ENCODE measurements at places on chromosomes 1 and 21.
A peak's percentile ranks its signal among the peaks of the same experiment; 100 is the strongest.

DNA sequence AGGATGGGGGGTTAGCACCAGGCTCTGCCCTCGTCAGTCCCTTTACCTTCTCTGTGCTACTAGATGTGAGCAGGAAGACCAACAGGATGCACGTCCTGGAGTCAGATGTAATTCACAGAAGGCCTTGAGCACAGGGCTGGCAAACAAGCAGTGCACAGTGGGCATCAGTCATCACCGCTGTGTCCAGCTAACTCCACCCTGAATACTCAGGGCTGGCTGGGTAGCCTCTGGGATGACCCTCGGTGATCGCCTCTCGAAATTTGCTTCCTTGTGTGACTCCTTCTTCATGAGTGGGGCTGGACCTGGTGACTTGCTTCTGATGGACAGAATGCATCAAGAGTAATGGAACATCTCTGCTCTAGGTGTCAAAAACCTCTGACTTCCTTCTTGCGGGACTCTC, 92.2 kb upstream of the TMPRSS2 start:
- DNase-seq, result no peak

DNA sequence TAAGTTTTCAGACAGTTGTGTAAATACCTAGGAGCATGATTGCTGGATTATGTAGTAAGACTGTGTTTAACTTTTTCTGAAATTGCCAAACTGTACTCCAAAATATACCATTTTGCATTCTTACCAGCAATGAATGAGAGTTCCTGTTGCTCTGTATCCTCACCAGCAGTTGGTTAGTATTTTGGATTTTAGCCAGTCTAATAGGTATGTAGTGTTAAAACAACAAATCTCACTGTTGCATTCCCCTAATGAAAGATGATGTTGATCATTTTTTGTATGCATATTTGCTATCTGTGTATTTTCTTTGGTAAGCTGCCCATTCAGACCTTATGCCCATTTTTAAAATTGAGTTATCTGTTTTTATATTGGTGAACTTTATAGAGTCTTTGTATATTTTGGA, 89.9 kb downstream of the RASAL2 start:
- DNase-seq, result no peak

DNA sequence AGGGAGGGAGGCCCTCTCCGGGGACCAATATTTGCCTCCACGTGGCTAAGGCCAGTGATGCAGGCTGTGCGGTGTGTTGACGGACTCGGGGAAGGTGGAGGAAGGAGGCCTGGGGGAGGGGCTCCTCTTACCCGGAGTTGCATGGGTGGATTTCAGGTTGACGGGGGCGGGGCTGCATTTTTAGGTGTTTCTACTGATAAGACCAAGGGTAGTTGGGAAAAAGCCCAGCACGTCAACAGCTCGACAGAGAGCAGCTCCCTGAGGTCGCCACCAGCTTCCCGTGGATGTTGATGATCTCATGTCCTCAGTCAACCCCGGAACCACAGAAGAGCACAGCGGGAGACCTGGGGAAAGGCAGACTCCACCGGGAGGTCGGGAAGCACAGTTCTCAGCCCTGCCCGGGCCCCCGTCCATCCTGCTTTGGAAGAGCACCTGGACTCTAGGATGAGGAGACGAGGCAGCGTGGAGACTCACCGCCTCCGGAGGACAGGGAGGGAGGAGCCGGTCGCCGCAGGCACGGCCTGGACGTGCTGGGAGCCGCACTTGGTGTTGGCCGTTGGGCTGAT, 32.9 kb upstream of the COL6A1 start:
- DNase-seq, result no peak

- peak; percentile 82 for DNase-seq
These were observed 11.2 kb upstream of the ADAMTSL4 start for GRCh38 chr1:150537732-150538684.

- no peak for DNase-seq
These were observed 8.6 kb upstream of the ITGB2 start for GRCh38 chr21:44929242-44929798.

GRCh38 chr1:239337799-239338430, 48.5 kb upstream of the CHRM3 start:
- no peak for DNase-seq

GRCh38 chr1:231940116-231940515, 313.5 kb downstream of the DISC1 start:
- DNase-seq, result no peak

GRCh38 chr1:107789817-107790524, 175.0 kb downstream of the VAV3 start:
- DNase-seq, result no peak

- DNase-seq, result no peak
These were observed 249.2 kb downstream of the TOMM20 start for GRCh38 chr1:234879147-234880080.

GRCh38 chr1:227795732-227796131, 19.7 kb upstream of the PRSS38 start:
- DNase-seq, result no peak

- no peak for DNase-seq
These were observed 14.7 kb downstream of the RHEX start for GRCh38 chr1:206067486-206068227.

Data from H9 (cell line).